ENCODE measurements at places on chromosomes 12 and 14.
A peak's percentile ranks its signal among the peaks of the same experiment; 100 is the strongest.

- DNase-seq, result no peak
These were observed 55.8 kb upstream of the OR6J1 start for GRCh38 chr14:22699801-22700564.

- DNase-seq, result no peak
These were observed 40.7 kb upstream of the SYT10 start for GRCh38 chr12:33480366-33480765.

DNA sequence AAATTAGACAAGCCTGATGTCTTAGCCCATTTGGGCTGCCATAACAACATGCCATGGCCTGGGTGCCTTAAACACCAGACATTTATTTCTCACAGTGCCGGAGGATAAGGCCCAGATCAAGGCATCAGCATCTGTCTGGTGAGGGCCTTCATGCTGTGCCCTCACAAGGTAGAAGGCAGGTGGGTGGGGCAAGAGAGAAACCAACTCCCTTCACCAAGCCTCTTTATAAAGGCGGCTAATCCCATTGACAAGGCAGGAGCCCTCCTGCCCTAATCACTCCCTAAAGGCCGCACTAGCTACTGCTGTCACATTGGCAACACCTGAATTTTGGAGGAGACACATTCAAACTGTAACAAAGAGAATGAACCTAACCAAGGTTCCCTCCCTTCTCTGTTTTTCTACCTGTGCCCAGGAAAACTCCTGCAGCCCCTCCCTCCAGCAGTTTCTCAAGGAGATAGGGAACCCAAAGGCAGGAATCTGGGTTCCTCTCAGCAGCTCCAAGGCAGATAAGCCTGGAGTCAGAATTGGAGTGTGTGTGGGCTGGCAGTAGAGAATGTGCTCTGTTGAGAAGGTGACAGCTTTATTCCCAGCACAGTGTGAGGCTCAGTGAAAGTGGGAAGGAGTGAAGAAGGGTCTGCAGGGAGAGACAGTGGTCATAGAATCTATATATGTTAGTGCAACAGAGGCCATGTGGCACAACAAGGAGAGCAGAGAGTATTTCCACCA is 21.7 kb upstream of the GPATCH2L start:
- DNase-seq, result no peak

GRCh38 chr14:64855721-64856528 is 23.8 kb downstream of the SPTB start:
- no peak for DNase-seq

GRCh38 chr14:33401311-33401710 is 462.6 kb downstream of the NPAS3 start:
- no peak for DNase-seq

- no peak for DNase-seq
These were observed 96.8 kb downstream of the SINHCAF start for GRCh38 chr12:31228811-31229792.

GRCh38 chr12:69070319-69071090 is 137.5 kb upstream of the CPM start:
- peak; percentile 66 for DNase-seq

DNA sequence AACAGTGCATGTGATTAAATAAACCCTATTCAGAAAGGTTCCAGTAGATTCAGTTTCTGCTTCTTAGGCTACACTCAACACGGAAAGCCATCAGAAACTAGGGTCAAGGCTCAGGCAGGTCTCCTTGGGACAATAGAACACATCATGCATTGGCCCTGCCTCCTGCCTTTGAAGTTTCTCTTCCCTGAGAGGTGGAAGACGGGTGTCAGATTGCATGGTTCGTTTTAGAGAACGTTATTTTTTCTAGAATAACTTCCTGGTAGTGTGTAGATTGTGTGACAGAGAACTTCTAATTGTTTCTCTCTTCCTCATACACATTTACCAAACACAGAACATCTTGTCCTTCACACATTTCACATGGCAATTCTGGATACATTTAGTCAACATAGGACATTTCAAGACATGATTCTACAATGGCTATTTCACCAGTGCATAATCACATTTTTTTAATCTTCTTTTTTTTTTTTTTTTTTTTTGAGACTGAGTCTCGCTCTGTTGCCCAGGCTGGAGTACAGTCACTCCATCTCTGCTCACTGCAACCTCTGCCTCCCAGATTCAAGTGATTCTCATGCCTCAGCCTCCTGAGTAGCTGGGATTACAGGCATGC is 106.6 kb upstream of the AMN1 start:
- DNase-seq, result peak; percentile 51

DNA sequence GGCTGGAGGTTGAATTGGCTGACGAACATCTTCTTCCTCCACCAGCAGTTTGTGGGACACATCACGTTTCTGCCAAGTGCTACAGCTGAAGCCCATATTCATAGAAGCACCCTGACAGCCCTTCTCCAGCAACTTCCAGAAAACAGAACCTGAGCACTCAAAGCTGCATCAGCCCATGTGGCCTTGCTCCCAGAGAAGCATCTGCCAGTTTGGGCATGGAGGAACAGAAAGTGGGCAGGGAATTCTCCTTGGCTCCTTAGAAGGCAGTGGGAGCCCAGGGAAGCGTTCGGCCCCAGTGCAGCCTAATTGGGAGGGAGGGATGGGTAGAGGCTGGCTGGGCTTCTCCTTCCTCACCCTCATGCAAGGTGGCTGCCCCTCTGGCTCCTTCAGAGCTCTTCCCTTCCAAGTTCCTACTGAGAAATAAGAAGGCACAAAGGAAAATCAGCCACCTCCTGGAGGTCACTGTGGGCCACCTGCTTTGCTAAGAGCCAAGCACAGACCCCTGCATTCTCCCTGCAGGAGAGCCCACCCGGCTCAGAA is 4.1 kb upstream of the NGB start:
- DNase-seq, result no peak

DNA sequence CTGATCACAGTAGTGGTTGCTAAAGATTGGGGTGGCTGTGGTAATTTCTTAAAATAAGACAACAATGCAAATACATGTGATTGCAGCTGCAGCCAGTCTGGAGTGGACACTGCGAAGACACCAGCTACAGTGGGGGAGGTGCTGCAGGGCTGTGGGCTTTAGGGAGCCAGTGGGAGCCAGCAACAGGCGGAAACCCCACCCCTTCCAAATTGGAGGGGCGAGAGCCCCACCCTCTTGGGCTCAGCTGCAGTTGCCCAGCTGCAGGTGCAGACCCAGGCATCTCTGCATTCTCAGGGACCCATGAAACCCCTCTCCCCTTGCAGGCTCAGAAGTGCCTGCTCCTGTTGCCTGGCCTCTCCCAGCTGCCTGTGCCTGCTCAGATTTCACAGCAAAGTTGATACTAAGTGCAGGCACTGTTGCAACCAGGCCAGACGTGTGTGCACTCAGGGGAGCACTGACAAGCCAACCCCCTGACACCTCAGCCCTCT is 104.8 kb downstream of the MYF5 start:
- no peak for DNase-seq

DNA sequence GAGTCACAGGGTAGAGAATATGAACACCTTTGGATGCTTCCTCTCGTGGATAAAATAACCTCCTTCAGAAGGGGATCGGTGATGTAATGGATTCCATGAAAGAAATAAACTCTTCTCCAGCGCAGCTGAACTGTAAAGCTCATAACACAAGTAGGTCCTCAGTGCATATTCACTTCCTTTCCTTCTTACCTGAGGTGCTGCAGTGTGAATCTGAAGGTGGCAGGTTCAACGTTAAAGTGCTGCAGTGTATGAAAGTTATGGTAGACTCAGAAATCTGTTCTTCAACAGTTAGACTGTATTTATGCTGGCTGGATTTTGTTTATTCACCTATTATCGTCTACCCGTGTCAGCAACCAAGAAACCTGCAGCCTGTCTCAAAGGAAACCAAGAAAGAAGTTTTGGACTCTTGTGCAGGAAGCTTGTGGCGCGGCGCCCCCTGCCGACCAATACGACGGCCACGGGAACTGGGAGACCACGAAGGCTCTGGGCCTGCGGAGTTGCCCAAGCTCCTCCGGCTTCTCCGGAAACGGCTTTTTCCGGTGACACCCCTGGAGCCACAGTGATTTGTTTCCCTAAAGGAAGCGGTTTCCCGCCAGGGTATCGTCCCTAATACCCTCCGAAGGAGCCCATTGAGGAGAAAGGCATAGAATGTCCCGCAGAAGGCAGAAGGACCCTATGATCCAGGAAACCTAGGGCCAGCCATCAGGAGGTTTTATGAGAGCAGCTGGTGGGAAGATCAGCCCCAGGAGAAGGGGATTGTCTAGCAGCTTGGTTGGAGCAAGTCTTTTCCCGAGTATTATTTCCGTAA is 17.6 kb upstream of the RNASE3 start:
- peak; percentile 47 for DNase-seq

DNA sequence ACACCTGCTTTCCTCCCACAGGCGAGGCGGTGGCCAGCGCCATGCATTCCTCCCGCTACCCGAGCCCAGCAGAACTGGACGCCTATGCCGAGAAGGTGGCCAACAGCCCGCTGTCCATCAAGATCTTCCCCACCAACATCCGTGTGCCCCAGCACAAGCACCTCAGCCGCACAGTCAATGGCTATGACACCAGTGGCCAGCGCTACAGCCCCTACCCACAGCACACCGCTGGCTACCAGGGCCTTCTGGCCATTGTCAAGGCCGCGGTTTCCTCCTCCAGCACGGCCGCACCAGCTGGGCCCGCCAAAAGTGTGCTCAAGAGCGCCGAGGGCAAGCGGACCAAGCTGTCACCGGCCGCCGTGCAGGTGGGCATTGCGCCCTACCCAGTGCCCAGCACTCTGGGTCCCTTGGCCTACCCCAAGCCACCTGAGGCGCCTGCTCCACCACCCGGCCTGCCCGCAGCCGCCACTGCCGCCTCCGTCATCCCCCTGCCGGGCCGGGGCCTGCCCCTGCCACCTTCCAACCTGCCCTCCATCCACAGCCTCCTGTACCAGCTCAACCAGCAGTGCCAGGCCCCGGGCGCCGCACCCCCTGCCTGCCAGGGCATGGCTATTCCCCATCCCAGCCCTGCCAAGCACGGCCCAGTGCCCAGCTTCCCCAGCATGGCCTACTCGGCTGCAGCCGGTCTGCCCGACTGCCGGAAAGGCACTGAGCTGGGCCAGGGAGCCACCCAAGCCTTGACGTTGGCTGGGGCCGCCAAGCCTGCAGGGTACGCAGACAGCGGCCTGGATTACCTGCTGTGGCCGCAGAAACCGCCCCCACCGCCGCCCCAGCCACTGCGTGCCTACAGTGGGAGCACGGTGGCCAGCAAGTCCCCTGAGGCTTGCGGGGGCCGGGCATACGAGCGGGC is 54.6 kb downstream of the FAM222A start:
- DNase-seq, result no peak

- no peak for DNase-seq
These were observed 79.9 kb upstream of the SSTR1 start for GRCh38 chr14:38127784-38128183.

- no peak for DNase-seq
These were observed 76.0 kb downstream of the PAWR start for GRCh38 chr12:79614730-79615129.

GRCh38 chr12:6367065-6367968 is 8.0 kb downstream of the SCNN1A start:
- peak; percentile 74 for DNase-seq

GRCh38 chr12:4909734-4910501 is at the start of gene KCNA1:
TSS of gene KCNA1 (plus strand) at chr12:4909905. CDS start at chr12:4911379, 1,474 bp downstream.
- peak; percentile 13 for DNase-seq

GRCh38 chr12:40056373-40056772 is 49.5 kb downstream of the SLC2A13 start:
- DNase-seq, result no peak

- DNase-seq, result no peak
These were observed 201.2 kb upstream of the PRICKLE1 start for GRCh38 chr12:42790761-42791151.

- DNase-seq, result no peak
These were observed 277.0 kb downstream of the CEP128 start for GRCh38 chr14:80664576-80664975.

DNA sequence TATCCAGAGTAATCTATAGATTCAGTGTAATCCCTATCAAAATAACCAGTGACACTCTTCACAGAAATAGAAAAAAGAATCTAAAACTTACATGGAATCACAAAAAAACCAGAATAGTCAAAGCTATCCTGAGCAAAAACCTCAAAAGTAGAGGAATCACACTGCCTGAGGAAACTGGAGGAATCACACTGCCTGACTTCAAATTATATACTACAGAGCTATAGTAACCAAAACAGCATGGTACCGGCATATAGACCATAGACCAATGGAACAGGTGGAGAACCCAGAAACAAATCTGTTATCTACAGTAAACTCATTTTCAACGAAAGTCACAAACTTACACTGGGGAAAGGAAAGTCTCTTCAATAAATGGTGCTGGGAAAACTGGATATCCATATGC is 244.0 kb downstream of the FUT8 start:
- no peak for DNase-seq

- no peak for DNase-seq
These were observed 32.0 kb downstream of the ITGA7 start for GRCh38 chr12:55675666-55676065.

GRCh38 chr12:104672501-104673265 is 215.9 kb downstream of the CHST11 start:
- no peak for DNase-seq

DNA sequence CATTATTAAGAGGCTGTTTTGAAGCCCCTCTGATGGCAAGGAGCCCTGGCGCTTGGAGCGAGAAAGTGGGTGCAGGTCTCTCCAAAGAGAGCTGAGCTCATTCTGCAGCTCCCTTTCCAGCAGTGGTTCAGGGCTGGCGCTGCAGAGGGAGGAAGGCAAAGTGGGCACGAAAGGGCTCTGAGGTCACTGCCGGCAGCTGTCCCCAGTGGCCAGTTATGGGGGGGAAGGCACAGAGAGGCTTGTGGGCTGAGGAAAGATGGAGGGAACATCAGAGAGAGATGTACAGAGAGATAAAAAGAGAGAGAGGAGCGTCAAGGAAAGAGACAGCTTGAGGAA is 75.2 kb upstream of the TBX5 start:
- no peak for DNase-seq

GRCh38 chr12:89163918-89164317 is 188.4 kb downstream of the DUSP6 start:
- DNase-seq, result no peak

DNA sequence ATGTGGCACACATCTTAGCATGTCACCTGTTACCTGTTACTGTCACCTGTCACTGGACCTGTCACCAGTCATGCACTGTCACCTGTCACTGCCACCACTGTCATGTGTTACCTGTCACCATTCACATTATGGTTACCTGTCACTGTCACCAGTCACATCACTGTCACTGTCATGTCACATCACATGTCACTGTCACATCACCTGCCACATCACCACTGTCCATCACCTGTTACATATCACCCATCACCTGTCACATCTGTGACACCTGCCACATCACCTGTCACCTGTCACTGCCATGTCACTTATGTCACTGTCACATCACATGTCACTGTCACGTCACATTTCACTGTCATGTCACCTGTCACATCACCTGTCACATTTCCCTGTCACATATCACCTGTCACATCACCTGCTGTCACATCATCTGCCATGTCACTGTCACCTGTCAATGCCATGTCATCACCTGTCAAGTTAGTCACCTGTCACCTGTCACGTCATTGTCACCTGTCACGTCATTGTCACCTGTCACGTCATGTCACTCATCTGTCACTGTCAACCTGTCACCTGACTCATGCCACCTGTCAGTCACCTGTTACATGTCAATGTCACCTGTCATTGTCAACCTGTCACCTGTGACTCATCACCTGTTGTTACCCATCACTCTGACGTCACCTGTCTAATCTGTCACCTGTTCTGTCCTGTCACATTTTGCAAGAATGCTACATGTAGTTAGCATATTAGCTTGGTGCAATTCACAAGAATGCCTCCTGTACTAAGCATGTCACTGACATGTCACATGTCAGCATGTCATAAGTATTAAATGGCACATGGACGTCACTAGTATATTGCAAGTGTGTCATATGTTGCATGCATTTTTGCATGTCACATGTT is 29.0 kb upstream of the TESC start:
- DNase-seq, result no peak
